ENCODE measurements at places on chromosomes 16 and 17. TPM values are rescaled to one million over a fixed set of nuclear protein-coding genes. Genes with fewer than 3 reads are reported as not detected.

DNA sequence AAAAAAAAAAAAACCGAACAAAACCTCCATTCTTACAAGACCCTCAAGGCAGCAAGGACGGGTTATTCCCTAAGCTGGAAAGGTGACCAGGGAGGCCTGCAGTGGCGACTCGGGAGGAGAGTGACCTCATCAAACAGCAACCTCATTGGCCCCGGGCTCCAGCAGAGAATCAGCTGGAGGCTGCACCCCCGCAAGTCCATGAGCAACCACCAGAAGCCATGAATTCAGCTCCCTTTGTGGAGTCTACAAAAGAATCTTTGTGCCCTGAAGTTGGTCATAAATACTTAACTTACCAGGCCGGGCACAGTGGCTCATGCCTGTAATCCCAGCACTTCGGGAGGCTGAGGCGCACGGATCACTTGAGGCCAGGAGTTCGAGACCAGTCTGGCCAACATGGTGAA lies 80.9 kb upstream of the CREBBP start:
- H3K27ac ChIP-seq = peak overlapping the region; percentile 76
- H3K4me1 ChIP-seq = no peaks in the 10 kb centered on the region
- no peak overlapping the region for H3K4me3 ChIP-seq
- H3K36me3 ChIP-seq = peaks cover 12% of the 10 kb centered on the region
- DNase-seq = no peak
- H3K27me3 ChIP-seq = no peaks in the 10 kb centered on the region

- peaks cover 14% of the 10 kb centered on the region for H3K4me1 ChIP-seq
- no peak for DNase-seq
- H3K27ac ChIP-seq = no peak overlapping the region
Measured at GRCh38 chr16:50316848-50317630, 50.7 kb downstream of the ADCY7 start.

DNA sequence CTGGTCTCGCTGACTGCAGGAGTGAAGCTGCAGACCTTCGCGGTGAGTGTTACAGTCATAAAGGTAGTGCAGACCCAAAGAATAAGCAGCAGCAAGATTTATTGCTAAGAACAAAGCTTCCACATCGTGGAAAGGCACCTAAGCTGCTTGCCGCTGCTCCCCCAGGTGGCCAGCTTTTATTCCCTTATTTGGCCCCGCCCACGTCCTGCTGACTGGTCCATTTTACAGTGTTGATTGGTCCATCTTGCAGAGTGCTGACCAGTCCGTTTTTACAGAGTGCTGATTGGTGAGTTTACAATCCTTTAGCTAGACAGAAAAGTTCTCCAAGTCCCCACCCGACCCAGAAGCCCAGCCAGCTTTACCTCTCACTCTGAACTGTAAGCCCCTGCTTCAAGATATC lies 227.8 kb downstream of the ABCC12 start:
- no peak overlapping the region for H3K4me3 ChIP-seq
- no peaks in the 10 kb centered on the region for H3K27me3 ChIP-seq
- H3K27ac ChIP-seq = no peak overlapping the region
- H3K36me3 ChIP-seq = no peaks in the 10 kb centered on the region
- DNase-seq = no peak

The SLC6A2 gene
- not detected for total RNA-seq

The TP53 gene
- total RNA-seq = 31.5 TPM

The RAB40B gene
- 11.7 TPM for total RNA-seq

The SULT1A2 gene
- not detected for total RNA-seq

The CDH1 gene
- 1.1 TPM for total RNA-seq

GRCh38 chr17:83191388-83192160 lies 112.2 kb downstream of the METRNL start:
- no peaks in the 10 kb centered on the region for H3K27me3 ChIP-seq
- H3K4me1 ChIP-seq = peaks cover 8% of the 10 kb centered on the region
- H3K27ac ChIP-seq = no peak overlapping the region
- DNase-seq = peak; percentile 50
- H3K36me3 ChIP-seq = no peaks in the 10 kb centered on the region

- no peaks in the 10 kb centered on the region for H3K4me1 ChIP-seq
- no peaks in the 10 kb centered on the region for H3K36me3 ChIP-seq
- no peak overlapping the region for H3K27ac ChIP-seq
- no peaks in the 10 kb centered on the region for H3K27me3 ChIP-seq
Measured at GRCh38 chr16:19876501-19877059, 8.1 kb downstream of the GPRC5B start.

The EPN3 gene
- not detected for total RNA-seq

The RHBDL3 gene
- 0.83 TPM for total RNA-seq

GRCh38 chr17:64172510-64172909 lies 42.6 kb upstream of the ERN1 start:
- no peak overlapping the region for H3K4me3 ChIP-seq
- no peaks in the 10 kb centered on the region for H3K27me3 ChIP-seq
- no peak overlapping the region for H3K27ac ChIP-seq
- no peaks in the 10 kb centered on the region for H3K36me3 ChIP-seq

- H3K4me1 ChIP-seq = no peaks in the 10 kb centered on the region
- H3K27me3 ChIP-seq = no peaks in the 10 kb centered on the region
- no peak for DNase-seq
- H3K4me3 ChIP-seq = no peak overlapping the region
Measured at GRCh38 chr16:64180136-64180900, 941.5 kb downstream of the CDH11 start.

The GRIN2C gene
- total RNA-seq = not detected

The ZNF207 gene
- 114 TPM for total RNA-seq

- no peaks in the 10 kb centered on the region for H3K36me3 ChIP-seq
- no peak overlapping the region for H3K27ac ChIP-seq
- DNase-seq = no peak
- no peak overlapping the region for H3K4me3 ChIP-seq
- H3K4me1 ChIP-seq = no peaks in the 10 kb centered on the region
- H3K27me3 ChIP-seq = no peaks in the 10 kb centered on the region
Measured at GRCh38 chr17:36731811-36732210, 130.4 kb downstream of the MRM1 start.

DNA sequence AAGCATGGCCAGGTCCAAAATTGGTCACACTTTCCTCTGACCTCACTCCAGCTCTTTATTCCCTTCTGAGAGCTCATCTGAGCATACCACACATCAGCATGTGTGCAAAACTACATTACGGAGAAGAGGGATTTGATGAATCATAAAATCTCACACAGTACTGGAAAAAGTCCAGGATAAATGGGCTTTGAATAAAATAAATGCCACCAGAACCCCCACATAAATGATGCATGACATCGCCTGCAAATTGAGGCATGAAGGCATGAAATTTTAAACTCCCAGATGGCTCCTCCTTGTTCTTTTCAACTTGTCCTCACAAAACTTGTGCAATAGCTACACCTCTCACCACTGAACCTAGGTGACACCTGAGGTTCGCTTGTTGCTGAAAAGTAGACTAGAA lies 439.5 kb downstream of the CA10 start:
- H3K4me3 ChIP-seq = no peak overlapping the region
- H3K36me3 ChIP-seq = no peaks in the 10 kb centered on the region
- no peak overlapping the region for H3K27ac ChIP-seq
- no peaks in the 10 kb centered on the region for H3K27me3 ChIP-seq
- DNase-seq = no peak

DNA sequence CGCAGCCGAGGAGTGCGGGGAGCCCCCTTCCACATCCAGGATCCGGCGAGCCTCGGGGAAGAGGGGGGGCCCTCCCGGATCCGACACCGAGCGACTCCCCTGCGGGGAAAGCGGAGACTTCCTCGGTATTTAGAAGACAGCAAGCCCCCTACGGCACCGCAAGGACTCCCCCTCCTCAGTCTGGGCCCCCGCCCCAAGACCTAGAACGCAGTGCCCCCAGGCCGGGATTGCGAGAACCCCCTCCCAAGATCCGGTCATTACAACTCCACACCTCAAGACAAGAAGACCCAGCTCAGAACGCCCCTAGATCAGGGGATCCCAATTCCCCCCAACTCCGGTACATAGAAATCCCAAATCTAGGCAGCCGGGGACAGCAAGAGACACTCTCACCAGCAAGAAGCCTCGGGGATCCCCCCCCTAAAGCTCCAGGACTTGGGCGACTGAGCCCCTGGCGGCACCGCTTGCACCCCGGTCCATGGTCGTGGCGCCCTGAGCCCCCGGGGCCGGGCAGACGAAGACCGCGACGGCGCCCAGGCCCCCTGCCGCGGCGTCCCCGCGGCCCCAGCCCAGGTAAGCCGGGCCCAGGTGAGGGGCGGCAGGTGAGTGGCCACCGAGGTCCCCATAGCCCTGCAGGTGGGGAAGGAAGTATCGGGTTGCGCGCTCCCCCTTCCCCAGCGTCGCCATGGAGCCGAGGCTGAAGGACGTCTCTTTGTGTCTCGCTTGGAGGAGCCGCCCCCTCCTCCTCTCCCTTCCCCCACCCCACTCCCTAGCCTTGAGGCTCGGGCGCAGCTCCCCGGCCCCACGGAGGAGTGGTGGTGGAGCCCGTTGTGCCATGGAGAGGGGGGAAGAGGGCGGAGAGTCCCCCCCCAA lies 641 bp downstream of the SBK1 start:
- H3K27me3 ChIP-seq = peaks cover 9% of the 10 kb centered on the region
- DNase-seq = no peak
- H3K4me1 ChIP-seq = peaks cover 15% of the 10 kb centered on the region
- peak overlapping the region; percentile 45 for H3K4me3 ChIP-seq
- no peaks in the 10 kb centered on the region for H3K36me3 ChIP-seq
- no peak overlapping the region for H3K27ac ChIP-seq

The ATP2A1 gene
- 0.36 TPM for total RNA-seq

GRCh38 chr17:63996430-63997182 lies 1.5 kb upstream of the PRR29 start:
- H3K4me1 ChIP-seq = no peaks in the 10 kb centered on the region
- peak; percentile 43 for DNase-seq
- H3K27me3 ChIP-seq = peaks cover 53% of the 10 kb centered on the region
- no peak overlapping the region for H3K27ac ChIP-seq

The PRPF8 gene
- 126 TPM for total RNA-seq

The FGF11 gene
- not detected for total RNA-seq

DNA sequence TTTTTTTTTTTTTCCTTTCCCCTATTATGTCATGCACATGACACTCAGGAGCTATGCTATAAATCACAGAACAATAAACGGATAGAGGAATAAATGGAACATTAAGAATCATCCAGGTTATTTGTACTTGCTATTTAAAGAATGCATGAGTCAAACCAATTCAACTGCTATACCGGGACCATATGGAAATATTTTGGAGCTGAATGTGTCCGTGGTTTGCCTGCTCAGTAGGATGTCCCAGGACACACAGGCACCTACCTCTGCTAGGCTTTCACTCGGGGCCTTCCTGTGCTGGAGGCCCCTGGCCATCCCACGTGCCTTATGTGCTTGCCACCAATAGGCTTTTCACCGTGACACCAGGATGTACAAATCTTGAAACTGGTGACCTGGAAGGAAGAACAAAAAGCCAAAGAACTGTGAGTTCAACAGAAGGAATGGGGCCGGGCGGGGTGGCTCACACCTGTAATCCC lies 15.3 kb upstream of the SEC14L1 start:
- no peaks in the 10 kb centered on the region for H3K27me3 ChIP-seq
- peaks cover 15% of the 10 kb centered on the region for H3K4me1 ChIP-seq
- H3K4me3 ChIP-seq = no peak overlapping the region
- H3K27ac ChIP-seq = peak overlapping the region; percentile 57
- DNase-seq = no peak

The PTX4 gene
- not detected for total RNA-seq

DNA sequence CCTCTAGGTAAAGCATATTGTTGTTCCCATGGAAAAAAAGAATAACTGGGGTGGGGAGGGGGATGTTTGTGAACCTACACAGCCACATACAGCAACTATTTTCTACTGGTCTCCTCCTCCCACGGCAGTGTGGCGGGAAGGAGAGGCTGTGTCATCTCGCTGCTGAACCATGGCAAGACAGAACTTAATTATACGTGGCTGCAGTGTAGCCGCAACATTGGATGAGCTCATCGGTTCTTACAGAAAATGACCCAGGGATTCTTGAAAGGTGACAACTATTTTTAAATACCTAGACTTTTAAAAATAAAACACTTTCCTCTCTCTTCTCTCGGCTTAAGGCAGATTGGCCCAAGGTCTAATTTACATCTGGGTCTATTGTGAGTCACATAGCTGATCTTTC lies 19.8 kb upstream of the TEKT3 start:
- no peaks in the 10 kb centered on the region for H3K27me3 ChIP-seq
- no peak overlapping the region for H3K4me3 ChIP-seq
- no peaks in the 10 kb centered on the region for H3K36me3 ChIP-seq
- H3K27ac ChIP-seq = no peak overlapping the region
- no peaks in the 10 kb centered on the region for H3K4me1 ChIP-seq

DNA sequence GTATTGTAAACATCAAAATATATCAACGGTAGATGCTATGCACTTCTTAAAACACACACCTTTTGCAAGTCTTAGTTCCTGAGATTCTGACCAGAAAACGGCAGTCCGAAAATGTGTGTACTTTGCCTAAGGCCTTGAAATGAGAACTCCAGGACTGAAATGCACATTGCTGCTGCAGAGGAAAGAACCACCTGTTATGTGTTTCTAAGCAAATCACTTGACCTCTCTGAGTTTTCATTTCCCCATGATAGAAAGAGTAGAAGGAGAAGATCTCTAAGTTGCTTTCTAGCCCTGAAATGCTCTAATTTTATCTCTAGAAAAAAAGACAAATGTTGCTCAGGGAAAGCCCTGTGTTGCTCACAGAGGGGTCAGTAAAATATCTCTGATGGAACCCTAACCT lies 9.9 kb downstream of the CCDC182 start:
- no peak overlapping the region for H3K4me3 ChIP-seq
- H3K4me1 ChIP-seq = no peaks in the 10 kb centered on the region
- H3K36me3 ChIP-seq = no peaks in the 10 kb centered on the region
- DNase-seq = no peak

The JPH3 gene
- 1.4 TPM for total RNA-seq

DNA sequence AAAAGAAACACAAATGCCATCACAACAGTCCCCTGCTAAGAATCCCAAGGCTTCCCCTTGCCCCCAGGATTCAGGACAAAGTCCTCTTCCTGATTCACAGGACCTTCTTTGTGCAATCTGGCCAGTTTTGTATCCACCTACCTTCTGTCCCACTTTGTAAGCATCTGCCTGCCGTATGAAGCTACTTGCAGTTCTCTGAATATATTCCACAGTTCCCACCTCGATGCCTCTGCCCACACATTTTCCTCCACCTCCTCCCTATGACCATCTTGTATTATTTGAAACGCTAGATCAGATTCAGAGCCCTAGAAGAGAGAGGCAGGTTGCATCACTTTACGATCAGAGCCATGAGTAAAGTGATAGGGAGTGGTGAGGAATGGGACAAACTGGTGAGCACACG lies 159.2 kb upstream of the XYLT1 start:
- H3K4me3 ChIP-seq = no peak overlapping the region
- no peak for DNase-seq
- no peaks in the 10 kb centered on the region for H3K36me3 ChIP-seq
- no peak overlapping the region for H3K27ac ChIP-seq
- no peaks in the 10 kb centered on the region for H3K4me1 ChIP-seq
- H3K27me3 ChIP-seq = peaks cover 11% of the 10 kb centered on the region
